ENCODE measurements at places on chromosomes 4 and X.

DNA sequence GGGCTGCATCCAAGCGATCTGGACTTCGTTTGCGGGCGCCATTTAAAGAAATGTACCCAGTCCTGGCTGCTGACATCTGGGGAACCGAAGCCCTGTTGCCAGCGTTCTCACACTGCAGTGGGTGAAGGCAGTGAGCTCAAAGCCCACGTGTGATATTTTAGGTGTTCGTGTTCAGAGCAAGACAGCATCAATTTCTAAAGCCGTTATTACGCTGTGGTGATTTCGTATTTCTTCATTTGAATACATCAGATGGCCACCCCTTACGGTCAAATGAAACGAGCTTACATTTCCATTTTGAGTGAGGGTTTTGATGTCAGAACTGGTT is 376 bp upstream of the C4orf36 start:
- DNase-seq, result no peak

- DNase-seq, result no peak
These were observed 170.7 kb downstream of the GASK1B start for GRCh38 chr4:158002173-158002572.

DNA sequence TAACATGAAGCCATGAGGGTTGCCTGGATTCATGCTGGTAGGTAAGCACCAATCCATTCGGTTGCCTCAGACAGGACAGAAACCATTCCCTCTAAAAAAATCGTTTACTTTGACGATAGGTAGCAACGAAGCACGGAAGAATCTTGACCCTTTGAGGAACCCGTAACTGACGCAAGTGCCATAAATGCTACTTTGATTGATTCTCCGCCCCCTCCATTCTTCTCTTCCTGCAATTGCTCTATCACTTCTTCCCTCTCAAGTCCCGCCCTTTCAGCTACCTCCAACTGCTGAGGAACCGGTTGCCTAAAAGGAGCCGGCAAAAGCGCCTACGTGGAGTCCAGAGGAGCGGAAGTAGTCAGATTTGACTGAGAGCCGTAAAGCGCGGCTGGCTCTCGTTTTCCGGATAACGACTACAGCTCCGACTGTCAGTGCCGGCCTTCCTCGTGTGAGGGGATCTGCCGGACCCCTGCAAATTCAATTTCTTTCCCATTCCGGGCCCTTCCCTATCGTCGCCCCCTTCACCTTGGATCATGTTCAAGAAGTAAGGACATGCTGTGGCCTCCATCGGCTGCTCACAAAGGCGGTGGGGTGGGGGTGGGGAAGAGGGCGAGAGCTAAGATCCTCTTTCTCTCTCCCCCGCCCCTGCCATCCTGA is at the start of gene MCTS1:
MCTS1 (plus strand) TSS at position 395 of the 654 bp plus-strand sequence; CDS start at position 531, 136 bp downstream.
- DNase-seq, result peak; percentile 97

DNA sequence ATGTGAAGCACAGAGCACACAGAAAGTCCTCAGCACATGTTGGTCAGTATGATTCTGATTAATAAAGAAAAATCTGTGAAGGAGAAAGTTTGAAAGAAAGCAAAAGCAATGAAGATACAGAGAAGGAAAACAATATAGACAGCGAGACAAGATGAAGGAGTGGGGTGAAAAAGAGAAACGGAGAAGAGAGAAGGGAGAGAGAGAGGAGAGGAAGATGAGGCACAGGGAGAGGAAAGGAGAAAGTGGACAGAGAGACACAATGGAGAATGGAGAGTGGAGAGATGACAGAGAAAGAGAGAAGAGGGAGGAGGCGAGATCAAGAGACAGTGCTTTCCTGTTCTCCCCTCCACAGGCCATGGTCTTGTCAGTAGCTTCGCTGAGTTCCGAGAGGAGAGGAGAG is 3.9 kb upstream of the KCND1 start:
- no peak for DNase-seq

- no peak for DNase-seq
These were observed 48.5 kb downstream of the GALNT7 start for GRCh38 chr4:173217075-173217474.

GRCh38 chrX:101605146-101605545 is 12.7 kb downstream of the ARMCX6 start:
- no peak for DNase-seq

DNA sequence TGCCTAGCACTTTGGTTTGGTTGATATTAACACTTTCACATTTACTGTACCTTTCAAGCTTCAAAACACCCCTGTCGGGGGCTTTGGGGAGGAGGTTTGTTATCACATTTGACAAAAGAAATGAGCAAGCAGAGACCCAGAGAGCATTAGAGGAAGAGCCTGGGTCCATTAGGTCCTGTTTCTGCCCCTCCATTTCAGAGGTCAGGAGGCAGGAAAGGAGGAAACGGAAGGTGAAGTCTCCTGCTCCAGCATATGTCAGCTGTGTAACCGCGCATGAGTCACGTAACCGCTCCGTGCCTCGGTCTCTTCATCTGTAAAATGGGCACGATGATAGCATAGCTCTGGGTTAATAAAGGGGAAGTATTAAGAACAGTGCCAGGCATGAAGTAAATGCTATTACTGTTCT is 201.9 kb upstream of the BCOR start:
- DNase-seq, result no peak

- no peak for DNase-seq
These were observed 9.0 kb downstream of the TNIP2 start for GRCh38 chr4:2746891-2747695.

- DNase-seq, result peak; percentile 3
These were observed 39.7 kb downstream of the IRS4 start for GRCh38 chrX:108696690-108697089.

GRCh38 chr4:74540193-74540592 is 95.3 kb downstream of the AREG start:
- DNase-seq, result peak; percentile 18

- peak; percentile 20 for DNase-seq
These were observed 82.9 kb upstream of the TAB3 start for GRCh38 chrX:30971774-30972603.

DNA sequence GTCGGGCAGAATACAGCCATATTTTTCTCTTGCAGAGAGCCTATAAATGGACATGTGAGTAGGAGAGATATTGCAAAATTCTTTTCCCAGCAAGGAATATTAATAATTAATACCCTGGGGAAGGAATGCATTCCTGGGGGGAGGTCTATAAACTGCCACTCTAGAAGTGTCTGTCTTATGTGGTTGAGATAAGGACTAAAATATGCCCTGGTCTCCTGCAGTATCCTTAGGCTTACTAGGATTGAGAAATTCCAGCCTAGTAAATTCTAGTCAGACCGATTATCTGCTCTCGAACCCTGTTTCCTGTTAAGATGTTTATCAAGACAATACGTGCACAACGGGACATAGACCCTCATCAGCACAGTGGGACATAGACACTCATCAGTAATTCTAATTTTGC is 872.6 kb downstream of the FSTL5 start:
- no peak for DNase-seq
